HT-29 (cell line): ENCODE measurements at places on chromosomes 16 and 17. TPM values are rescaled to one million over a fixed set of nuclear protein-coding genes. Genes with fewer than 3 reads are reported as not detected.

DNA sequence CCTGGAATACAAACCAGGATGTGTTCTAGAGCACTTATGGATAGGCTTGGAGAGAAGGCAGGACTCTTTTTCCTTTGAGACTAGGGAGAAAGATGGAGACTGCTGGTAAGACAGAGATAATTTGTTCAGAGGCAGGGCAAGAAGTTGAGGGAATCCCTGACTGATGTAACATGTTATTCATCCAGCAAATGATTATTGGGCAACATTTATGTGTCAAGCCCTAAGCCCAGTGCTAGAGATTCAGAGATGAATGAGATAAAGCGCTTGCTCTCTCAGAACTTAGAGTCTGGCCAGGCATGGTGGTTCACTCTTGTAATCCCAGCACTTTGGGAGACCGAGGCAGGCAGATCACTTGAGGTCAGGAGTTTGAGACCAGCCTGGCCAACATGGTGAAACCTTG lies 47.8 kb upstream of the NUFIP2 start:
- DNase-seq, result no peak

DNA sequence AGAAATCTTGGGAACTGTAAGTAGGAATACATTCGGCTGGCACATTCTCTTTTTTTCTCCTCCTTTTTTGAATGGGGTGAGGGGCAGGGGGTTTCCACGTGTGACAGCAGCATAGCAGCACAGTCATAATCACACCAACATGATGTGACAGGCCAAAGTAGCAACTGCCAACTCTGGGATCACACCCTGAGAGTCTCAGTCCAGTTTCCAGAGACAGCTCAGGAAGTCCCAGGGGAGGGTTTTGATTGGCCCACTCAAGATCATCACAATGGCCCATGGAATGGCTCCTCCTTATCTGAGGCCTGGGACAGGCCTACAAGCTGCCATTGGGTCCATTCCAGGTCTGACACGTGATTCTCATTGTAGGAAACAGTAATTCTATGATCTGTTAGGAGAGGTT lies 207.1 kb upstream of the ASIC2 start:
- DNase-seq, result no peak

DNA sequence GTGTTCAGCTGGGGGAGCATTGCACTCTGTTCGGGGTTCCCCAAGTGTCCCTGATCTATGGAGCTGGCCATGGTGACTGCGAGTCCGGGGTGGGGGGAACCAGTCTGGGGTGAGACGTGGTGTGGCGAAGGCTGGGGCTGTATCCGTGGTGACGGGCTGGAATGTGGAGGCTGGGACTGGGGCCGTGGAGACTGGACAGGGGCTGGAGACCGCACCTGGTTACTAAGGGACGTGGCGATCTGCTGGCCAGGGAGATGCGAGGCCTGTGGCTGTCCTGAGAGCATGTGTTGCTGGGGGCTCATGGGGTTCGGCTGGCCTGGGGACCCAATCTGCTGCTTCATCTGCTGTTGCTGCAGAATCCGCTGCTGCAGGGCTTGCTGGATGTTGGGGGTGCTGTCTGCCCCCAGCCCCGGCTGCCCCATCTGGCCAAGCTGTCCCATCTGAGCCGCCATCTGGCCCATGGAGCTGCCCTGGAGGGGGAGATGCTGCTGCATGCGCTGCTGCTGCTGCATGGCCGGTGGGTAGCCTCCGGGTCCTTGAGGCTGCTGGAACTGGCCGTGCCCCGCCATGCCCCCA lies 10.6 kb upstream of the TRAP1 start:
- no peak for DNase-seq

DNA sequence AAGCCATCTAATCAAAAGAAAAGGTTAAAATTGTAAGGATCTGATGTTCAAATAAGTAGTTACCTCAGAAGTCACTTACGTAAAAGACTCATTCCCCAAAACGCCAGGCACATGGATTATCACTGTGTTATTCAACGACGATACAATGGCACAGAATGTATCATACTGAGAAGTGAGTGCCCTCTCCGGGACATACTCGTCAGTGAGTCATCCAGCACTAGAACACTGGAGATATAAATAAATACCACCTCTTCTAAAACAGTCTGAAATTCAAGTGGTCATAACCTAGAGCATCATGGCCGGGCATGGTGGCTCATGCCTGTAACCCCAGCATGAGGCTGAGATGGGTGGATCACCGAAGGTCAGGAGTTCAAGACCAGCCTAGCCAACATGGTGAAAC lies 24.9 kb downstream of the USP31 start:
- no peak for DNase-seq

DNA sequence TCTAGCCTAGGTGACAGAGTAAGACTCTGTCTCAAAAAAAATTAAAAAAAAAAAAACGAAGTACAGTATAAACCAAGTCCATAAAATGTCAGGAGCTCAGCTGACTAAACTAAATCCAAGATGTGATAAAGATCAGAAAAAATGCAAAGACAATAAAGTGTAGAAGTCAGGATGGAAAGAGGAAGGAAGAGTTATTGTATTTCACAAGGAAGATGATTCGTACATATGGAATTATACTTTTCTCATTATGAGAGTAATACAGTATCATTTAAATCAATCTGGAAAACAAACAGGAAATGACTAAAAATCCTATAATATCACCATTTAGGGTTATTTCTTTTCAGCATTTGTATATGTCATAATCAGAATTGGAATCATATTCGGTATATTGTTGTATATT lies 11.4 kb upstream of the APOH start:
- DNase-seq, result no peak

DNA sequence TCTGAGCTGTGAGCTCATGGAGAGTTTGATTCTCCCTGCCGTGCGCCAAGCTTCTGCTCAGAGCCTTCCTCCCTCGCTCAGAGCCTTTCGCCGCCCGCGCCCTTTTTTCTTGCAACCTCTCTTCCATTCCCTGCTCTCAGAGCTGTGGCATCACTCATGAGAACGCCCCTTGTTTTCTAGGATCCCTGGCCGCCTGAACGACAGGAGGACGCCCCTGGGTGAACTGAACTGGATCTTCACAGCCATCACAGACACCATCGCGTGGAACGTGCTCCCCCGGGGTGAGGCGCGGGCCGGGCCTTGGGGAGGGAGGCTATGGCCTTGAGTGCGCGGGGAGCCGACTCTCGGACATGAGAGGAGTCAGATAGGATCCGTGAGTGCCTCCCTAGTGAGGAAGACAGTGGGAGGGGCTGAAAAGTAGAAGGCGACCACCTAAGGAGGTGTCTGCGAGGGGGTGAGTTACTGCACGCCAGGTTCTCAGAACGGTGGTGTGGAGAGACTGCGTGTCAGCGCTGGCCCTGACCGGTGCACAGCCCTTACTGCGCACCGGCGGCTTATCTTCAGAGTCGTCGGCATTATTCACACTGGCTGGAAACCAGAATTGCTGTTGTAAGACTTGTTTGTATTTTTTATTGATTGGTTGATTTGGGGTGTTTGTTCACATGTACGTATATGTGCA lies 169.5 kb upstream of the CHMP6 start:
- DNase-seq, result no peak

- DNase-seq, result no peak
Measured at GRCh38 chr17:70201872-70202419, 32.6 kb downstream of the KCNJ2 start.

- no peak for DNase-seq
Measured at GRCh38 chr17:65824901-65825300, 263.5 kb upstream of the AXIN2 start.

DNA sequence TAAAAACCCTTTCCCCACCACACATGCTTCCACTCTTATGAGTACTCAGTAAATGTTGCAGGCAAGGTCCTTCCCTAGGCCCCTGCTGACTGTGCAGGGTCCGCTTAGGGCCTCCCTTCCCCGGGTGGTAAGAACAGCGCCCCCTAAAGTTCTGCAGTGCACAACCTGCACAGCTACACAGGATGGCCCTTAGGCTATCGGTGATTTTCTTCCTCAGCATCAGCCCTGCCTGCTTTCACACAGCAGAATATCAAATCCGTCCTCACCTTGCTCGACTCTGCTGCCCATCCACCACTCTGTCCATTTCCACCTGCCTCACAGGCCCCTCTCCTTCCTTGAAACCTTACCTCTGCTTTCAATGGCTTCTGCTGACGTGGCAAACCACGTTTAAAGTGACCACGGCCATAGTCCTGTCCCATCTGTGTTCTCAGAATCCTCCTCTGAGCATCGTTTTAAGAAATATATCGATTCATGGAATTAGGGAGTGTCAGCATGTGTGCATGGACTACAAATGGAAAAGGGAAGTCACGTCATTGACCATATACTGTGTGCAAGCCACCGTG lies 51.4 kb upstream of the TMEM132E start:
- no peak for DNase-seq

- no peak for DNase-seq
Measured at GRCh38 chr17:51373489-51374152, 113.3 kb downstream of the UTP18 start.

DNA sequence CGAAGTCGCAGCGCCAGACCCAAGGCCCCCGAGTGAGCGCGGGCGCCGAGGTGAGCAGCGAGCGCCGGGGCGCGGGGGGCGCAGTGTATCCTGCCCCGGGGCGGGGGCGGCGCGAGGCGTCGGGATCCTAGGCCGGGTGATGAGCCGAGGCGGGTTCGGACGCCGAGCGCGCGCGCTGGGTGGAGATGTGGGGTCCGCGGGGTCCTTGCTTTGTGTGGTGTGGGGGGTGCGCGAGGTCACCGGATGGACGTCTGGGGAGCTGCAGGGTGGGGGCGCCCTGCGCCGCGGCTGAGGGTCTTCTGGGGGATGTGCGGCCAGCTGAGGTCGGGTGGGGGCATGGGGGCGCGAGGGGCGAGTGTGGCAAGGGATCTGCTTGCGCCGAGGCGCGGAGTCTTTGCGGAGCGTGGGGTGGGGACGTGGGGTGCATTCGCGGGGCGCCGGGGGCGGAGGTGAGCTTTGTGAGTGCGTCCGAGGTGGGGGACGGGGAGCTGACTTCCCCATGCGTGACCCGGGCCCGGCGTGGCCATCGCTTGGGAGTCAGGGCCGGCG lies 560 bp downstream of the RAI1 start:
- no peak for DNase-seq

GRCh38 chr17:79775632-79776031 lies 2.3 kb upstream of the CBX2 start:
- no peak for DNase-seq

CDR2L gene
- total RNA-seq, result 10.2 and 10.6 TPM in 2 replicates

TAC4 gene
- total RNA-seq, result not detected in 2 replicates

C16orf54 gene
- 0.05 and 0.36 TPM in 2 replicates for total RNA-seq

SLC5A11 gene
- 0.08 and 0.91 TPM in 2 replicates for total RNA-seq

GEMIN4 gene
- 34.4 and 35.2 TPM in 2 replicates for total RNA-seq

SLC22A31 gene
- total RNA-seq, result not detected in 2 replicates

C17orf67 gene
- 0.81 and 1.7 TPM in 2 replicates for total RNA-seq
